NCI-H524 treated with DMSO at 0.1 percent for 48 hours (cell line): ENCODE measurements at places on chromosomes 2 and 18.

DNA sequence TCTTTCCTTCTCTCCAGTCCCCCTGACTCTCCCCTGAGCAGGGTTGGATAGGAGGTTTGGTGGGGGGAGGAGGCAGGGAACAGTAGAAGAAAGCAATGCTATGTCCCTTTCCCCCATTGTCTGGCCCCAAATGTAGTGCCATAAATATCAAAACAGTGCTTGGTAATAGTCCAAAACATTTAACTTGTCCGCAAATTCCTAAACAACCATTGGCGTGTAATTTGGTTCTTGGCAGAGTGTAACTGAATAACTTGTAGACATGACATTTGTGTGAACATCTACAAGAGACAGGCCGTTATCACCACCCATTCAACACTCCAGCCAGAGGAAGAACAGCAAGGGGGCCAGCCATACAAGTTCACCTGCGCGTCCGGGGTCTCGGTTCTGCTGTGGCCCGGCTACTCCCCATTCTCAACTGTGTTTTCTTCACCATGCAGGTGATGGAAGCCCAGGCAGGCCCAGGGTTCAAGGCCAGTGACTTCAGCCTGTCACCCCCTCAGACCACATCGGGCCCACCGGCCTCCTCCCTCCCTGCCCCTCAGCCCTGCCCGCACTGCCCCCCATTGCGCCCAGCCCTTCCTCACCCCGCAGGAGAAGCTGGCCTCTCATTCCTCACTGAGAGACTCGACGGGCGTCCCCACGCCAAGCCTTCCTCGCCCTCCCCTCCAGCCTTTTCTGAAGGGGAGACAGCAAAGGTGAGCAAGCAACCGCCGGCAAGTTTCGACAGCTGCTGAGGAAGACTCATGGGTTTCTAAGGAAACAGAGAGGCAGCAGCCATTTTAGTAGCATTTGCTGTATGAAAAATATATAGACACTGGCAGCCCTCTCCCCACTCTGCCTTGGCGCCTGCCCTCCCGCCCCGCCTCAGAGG is 699 bp upstream of the RAPGEF4 start:
- no peak for DNase-seq

DNA sequence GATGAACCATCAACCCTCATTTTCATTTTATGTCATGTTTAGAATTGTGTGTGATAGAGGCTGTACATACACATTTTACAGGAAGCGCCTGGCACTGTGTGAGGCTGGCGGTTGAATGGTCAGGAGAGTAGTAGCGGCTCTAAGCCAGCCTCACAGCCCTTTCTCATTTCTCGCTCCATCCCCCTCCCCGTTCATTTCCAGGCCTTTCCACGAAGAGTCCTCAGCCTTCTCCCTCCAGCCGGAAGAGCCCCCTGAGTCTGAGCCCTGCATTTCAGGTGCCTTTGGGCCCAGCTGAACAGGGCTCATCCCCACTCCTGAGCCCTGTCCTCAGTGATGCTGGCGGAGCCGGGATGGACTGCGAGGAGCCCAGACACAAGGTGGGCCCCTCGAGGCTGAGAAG is 51.8 kb downstream of the STK25 start:
- no peak for DNase-seq

DNA sequence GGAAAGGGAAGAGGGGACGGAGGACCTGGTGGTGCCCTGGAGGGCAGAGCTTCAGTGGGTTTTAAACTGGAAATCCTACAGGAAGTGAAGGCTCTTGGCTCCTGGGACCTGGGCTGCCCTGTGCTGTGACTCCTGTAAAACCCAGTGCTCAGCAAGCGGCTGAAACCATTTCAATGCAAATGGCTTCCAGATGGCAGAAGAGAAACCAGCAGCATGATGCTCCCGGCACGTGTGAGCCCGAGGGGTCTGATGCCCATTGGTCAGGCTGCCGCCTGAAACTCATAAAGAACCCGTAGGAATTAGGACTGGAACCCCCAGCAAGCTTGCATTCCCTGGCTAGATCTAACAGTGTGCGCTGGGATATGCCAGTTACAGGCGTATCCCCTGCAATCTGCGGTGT is 109.2 kb upstream of the THOC1 start:
- DNase-seq: no peak

GRCh38 chr2:118923371-118923770 is 18.6 kb upstream of the MARCO start:
- DNase-seq: no peak

- no peak for DNase-seq
Measured at GRCh38 chr2:105754994-105755393, 10.3 kb downstream of the NCK2 start.

GRCh38 chr2:65120990-65121693 is 8.8 kb downstream of the RAB1A start:
- no peak for DNase-seq

- DNase-seq: no peak
Measured at GRCh38 chr2:124678043-124678442, 653.0 kb downstream of the CNTNAP5 start.

DNA sequence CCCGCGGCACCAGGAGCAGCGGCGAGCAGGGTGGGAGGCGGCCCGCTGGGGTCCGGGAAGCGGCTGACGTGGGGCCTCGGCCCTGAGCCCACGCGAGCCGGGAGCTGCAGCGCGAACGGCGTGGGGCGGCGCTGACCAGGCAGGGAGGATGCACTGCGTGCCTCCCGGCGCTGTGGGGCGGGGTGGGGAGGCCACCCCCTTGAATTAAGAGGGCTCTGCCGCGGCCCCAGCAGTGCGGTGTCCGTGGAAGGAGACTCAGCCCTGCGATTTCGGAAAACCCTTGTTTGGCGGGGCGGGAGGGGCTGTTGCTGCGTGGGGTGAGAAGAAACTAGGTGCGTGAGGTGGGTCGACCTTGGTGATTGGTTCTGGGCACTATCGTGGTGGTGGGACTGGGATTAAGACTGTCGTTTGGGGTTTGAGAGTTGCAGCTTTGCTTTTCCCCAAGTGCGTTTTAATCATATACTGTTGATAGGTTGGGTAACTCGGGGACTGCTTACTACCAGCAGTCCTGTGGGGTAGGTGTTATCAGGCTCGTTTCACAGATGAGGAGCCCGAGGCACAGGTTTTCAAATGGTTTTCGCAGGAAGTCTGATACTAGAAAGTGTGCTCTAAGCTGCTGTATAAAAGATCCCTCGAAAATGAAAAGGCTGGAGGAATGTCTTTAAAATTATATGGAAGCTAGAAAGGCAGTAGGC is 722 bp downstream of the ACSL3 start:
- no peak for DNase-seq

DNA sequence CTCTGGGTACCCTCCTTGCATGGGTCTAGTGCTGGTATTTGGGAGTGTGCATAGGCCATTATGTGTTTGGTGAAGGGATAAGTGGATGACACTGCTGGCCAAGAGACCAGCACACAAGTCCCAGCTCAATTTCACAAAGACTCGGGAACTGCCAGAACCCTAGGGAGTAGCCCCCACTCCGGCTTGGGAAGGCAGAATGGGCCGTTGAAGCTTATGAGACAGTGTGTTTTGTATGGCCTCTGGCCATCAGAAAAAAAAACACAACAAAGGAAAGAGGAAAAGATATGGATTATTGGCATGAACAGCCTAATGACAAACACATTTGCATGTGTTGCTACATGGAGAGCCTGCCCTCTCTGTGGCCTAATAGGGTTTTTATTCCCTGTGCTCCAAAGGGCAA is 144.2 kb downstream of the TTC32 start:
- DNase-seq: no peak

- DNase-seq: no peak
Measured at GRCh38 chr18:69947361-69948133, at the start of gene CD226. TSS of gene CD226 (minus strand) at chr18:69947873. CDS start at chr18:69947406, 467 bp downstream.

DNA sequence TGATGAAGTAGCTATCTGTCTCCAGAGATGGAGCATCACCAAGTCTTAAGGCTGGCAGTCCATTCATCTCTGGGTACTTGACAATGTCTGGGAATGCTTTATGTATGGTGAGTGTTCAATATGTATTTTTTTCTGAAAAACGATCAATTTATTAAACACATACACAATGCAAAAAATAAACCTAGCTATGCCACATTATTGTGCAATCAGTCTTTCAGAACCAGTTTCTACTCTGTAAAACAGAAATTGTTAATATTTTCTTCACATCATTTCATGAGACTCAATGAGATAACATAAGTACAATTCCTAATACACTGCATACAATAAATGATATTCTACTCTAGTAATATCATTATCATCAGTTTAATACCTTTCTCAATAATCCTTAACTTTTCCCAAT is 122.5 kb downstream of the PIGN start:
- DNase-seq: no peak

DNA sequence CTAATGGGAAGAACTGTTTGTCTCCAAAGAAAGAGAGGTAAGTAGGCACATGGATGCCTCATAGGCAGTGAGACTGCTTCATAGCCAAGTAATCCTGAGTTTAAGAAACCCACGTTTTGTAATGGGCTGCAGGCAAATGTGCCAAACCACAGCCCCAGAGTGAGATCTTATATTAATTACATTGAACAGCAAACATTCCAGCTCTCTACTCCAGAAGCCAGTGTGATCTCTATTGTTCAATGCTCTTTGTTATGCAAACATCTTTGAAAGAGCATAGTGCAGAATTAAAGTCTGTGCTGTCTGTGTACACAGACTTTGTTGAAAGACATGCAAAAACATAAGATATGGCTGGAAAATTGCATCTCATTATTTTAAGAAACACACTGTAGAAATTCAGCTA is 720.8 kb upstream of the REG3G start:
- DNase-seq: no peak

GRCh38 chr2:48165070-48165753 is 258.9 kb upstream of the FBXO11 start:
- DNase-seq: no peak

GRCh38 chr18:23228102-23229061 is 93.1 kb downstream of the CABLES1 start:
- no peak for DNase-seq

DNA sequence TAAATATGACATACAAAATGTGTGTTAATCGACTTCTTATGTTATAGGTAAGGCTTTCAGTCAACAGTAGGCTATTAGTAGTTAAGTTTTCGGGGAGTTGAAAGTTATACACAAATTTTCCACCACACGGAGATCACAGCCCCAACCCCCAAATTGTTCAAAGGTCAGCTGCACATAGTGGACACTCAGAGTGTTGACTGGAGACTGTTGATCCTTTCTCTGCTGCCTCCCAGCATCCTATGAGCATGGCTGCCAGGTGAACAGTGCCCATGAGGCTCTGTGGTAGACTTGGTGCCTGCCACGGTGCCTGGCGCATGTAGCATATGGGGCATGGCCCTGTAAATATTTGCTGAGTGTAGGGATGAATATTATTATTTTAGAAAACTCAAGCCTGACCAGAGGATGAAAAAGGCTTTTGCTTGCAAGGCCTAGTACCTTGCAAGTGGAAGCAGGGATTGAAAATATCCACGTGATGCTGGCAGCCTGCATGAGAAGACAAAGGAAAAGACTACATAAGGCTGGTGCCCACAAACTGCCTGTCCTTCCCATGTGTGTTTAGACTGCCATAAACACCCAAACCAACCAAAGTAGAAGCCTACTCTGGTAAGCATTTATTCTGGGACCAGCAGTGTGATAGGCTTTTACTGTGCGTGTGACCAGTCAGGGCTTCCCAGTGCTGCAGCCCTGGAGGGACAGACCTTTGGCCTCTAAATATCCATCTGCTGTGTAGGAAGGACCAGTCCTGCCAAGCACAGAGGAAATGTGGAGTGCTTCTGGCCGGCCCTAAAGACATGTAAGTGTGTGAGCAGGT is 226.1 kb downstream of the LDLRAD4 start:
- no peak for DNase-seq

GRCh38 chr2:68857855-68858456 is 13.2 kb downstream of the BMP10 start:
- no peak for DNase-seq

DNA sequence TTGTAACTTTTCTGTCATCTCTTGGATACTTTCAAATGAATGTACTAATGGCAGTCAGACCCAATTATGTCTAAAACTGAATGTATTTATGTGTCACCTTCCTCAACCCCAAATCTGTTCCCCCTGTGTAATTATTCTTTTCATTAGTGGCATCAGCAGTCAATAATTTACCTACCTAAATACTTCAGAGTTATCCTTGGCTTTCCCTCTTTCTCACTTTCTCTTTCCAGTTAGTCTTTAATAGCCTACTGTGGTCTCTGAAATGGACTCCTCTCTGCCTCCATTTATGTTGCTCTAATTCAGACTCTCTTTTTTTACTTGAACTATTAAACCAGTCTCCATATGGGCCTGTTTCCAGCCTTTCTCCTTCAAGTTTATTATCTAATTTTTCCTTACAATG is 21.0 kb downstream of the C18orf63 start:
- no peak for DNase-seq

GRCh38 chr2:88053296-88053695 is 2.3 kb downstream of the KRCC1 start:
- DNase-seq: no peak

- no peak for DNase-seq
Measured at GRCh38 chr2:128577141-128577930, 258.7 kb upstream of the HS6ST1 start.

DNA sequence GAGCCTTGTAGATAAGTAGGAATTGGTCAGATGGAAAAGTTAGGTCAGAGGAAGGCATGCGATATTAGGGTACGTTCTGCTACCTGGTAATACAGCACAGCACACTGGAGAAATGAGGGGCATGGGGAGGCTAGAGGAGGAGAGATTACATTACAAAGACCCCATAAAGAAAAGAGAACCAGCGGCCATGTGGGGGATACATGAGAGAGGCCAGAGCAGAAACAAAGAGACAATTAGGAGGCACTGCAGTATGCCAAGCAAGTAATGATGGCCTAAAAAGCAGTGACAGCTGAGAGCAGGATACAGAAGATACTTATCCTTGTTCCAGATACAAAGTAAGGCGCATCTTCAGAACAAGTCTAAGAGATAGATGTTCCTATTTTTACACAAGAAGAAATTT is 40.0 kb downstream of the TXNL1 start:
- no peak for DNase-seq

GRCh38 chr2:109476641-109477441 is 136.9 kb downstream of the SEPTIN10 start:
- no peak for DNase-seq

GRCh38 chr18:40380686-40381439 is 1574.2 kb upstream of the PIK3C3 start:
- no peak for DNase-seq

DNA sequence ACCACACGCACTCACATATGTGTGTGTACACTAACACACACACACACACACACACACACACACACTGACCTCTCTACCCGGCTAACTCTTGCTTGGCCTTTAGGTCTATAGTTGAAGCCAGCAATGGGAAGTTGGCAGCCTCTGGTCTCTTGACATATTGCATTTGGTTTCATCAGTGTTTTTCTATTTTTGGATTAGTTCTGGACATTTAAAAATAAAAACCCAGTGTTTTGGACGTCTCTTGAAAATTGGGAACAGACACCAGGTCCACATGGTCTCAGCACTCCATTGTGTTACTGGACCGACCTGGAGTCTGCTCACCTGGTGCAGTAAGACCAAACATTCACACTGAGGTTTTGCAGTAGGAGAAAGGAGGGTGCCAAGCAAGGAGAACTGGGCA is 50.4 kb upstream of the AFF3 start:
- no peak for DNase-seq
